ENCODE measurements at places on chromosomes 16 and 17. TPM values are rescaled to one million over a fixed set of nuclear protein-coding genes. Genes with fewer than 3 reads are reported as not detected.

Gene ZNRF1
- total RNA-seq: 17.5 TPM

Gene CSH2
- total RNA-seq: not detected

Gene KRTAP4-3
- total RNA-seq: not detected

DNA sequence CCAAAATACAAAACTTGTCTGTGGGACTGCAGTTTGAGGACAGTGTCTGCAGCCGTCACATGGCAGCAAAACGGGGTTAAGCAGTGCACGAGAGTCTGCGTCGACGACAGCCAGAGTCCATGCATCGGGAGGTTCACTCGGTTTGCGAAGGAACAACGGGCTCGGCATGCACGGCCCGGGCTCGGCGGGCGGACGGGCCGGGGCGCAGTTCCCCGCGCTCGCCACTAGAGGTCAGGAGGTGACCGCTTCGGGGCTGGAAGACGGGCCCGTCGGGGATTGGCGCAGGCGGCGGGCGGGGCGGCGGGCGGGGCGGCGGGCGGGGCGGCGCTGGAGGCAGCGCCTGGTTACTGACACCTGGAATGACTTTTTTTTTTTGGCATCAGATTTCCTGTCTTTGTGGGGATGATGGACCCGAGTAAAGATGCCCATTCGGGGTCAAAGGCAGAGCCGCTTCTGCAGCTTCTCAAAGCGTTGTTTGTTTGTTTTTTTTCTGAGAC lies 6.5 kb downstream of the SCGB1C2 start:
- peak; percentile 85 for DNase-seq

Gene CCDC144A
- 4.7 TPM for total RNA-seq

Gene CCL2
- 36.8 TPM for total RNA-seq

DNA sequence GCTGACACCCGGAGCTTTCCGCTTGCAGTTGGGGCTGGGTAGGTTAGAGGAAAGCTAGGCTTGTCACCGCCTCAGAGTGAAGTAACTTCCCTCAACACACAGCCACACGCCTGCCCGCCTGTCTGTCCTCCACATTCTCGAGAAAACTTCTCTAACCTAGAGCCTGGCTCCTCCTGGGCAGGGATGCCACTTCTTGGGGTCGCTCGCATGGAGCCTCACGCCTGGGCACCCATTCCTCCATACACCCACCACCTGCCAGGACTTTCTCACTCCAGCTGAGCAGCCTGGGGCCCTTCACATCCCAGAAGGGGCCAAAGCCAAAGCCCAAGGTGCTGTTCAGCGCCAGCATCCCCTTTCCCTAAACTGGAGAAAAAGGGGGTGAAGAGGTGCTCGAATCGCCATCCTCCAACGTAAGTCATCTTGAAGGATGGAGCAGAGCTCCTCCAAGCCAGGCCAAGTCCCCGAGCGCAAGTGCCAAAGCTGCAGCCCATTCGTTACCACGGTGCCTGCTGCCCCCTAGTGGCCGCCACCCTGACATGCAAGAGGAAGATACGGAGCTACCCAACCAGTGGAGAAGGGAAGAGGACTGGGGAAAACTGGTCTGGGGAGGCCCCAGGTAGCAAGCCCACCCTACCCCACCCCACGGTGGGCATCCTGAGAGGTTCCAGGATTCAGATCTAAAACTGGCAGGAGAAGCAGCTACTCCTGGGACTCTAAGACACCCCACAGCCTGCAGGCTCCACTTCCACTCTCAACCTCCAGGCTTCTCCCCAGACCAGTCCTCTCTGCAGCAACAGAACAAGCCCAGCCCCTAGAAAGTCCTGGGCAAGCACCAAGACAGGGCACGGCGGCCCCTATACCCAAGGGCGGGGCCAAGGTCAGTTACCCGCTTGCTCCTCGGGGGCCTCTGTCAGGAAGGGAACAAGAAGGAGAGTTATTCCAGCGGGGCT lies 63.1 kb downstream of the MYO18A start:
- DNase-seq: peak; percentile 84

GRCh38 chr17:81967533-81968395 lies 6.8 kb upstream of the NOTUM start:
- peak; percentile 77 for DNase-seq

Gene OXLD1
- 20.9 TPM for total RNA-seq

- peak; percentile 74 for DNase-seq
These were observed 260.1 kb downstream of the PARN start for GRCh38 chr16:14369734-14370598.

DNA sequence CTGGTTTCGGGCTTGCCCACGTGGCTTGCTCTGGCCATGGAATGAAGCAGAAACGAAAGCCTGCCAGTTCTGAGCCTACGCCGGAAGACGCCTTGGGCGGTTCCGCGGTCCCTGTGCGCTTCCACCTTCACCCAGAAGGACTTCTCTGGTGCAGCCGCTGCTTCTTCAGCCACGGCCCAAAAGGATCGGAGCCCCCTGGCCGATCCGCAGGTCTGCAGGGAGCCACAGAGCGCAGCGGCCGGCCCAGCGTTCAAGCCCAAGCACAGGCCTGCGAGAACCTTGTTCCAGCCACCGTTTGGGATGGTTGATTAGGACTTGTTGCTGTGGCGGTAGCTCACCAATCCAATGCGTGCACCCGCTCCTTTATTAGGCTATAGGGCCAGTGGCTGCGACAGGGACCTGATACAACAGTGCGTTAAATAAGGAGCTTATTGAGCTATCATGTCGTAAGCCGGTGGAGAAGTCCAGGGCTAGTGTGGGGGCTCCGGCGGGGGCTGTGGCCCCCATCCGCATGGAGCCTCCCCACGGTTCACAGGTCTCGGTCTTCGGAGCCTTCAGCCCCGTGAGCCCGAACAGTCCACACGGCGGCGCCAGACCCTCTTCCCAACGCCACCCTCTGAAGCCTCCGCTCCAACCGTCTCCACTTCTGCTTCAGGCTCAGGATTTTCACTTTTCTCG lies 10.2 kb upstream of the MPP2 start:
- DNase-seq: peak; percentile 51

Gene PRSS8
- total RNA-seq: 0.21 TPM

DNA sequence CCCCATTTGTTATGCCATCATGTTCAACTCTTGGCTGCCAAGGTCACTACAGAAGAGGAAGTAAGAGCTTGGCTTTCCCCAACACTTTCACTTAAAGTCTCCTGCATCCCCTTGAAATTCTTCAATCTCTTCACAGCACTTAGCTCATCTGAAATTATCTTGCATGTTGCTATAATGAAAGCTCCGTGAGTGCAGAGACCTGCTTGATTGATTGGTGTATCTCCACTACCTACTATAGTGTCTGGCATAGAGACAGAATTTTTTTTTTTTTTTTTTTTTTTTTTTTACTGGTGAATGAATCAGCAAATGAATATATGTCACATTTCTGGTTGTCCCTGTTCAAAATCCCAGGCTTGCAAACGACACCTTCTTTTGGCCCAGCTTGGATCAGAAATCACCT lies 1.9 kb upstream of the SDR42E1 start:
- no peak for DNase-seq

- DNase-seq: no peak
These were observed 140.2 kb downstream of the AATF start for GRCh38 chr17:37088913-37089312.

DNA sequence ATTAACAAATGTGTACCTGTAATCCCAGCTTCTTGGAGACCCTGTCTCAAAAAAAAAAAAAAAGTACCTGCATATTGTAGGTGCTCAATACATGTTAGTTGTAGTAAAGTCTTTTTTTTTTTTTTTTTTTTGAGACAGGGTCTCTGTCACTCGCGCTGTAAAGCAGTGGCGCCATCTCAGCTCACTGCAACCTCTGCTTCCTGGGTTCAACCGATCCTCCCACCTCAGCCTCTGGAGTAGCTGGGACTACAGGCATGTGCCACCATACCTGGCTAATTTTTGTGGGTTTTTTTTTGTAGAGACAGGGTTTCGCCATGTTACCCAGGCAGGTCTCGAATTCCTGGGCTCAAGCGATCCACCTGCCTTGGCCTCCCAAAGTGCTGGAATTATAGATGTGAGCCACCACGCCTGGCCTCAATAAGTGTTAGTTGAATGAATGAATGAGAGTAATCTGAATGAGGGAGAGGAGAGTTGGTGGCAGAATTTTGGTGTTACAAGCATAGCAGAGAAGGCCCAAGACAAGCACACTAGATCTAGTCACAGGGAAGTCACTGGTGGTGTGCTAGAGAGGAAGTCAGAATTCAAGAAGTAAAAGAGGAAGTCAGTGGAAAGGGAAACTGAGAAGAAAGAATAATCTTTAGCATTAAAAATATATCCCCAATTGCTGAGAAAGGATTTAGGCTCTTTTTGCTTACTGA lies 9.4 kb upstream of the MYL4 start:
- no peak for DNase-seq

Gene UMOD
- total RNA-seq: not detected

DNA sequence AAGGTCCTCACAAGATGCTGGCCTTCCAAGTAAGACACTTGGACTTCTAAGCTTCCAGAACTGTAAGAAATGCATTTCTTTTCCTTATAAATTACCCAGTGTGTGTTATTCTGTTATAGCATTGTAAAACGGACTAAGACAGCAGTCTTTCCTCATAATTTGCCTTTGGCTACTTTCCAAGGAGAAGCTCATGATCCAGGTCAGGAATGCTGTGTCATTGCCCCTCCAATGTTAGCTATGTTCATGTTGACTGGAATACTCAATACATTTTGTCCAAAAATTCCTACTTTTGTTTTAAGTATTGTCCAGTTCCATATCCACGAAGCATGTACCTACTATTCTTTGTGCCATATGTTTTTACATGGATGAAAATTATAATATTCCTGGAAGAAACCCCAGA lies 234.6 kb downstream of the HS3ST3A1 start:
- no peak for DNase-seq

Gene KCNH6
- not detected for total RNA-seq

Gene ITGA2B
- total RNA-seq: 2.7 TPM

Gene TNP2
- total RNA-seq: not detected

Gene NGFR
- total RNA-seq: 31.1 TPM

GRCh38 chr17:77408284-77408683 lies 267.5 kb downstream of the SEC14L1 start:
- DNase-seq: no peak

- DNase-seq: no peak
These were observed 42.4 kb downstream of the TMEM235 start for GRCh38 chr17:78273813-78274212.

GRCh38 chr17:19766421-19767270 lies 18.5 kb upstream of the ALDH3A1 start:
- DNase-seq: peak; percentile 86

- DNase-seq: no peak
These were observed 142.5 kb downstream of the CMIP start for GRCh38 chr16:81586977-81587625.

DNA sequence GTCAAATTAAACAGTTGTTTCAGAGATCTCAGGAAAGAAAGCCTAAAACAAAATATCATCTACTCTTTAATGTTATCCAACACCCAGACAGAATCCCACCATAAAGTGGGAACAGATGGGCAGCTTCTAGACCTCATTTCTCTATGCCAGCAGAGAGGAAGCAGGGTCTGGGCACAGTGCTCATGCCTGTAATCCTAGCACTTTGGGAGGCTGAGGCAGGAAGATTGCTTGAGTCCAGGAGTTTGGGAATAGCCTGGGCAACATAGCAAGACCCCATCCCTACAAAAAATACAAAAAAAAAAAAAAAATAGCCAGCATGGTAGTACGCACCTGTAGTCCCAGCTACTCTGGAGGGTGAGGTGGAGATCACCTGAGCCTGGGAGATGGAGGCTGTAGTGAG lies 13.5 kb upstream of the ZNF652 start:
- no peak for DNase-seq

GRCh38 chr16:66612422-66612821 lies 7.9 kb downstream of the CMTM3 start:
- no peak for DNase-seq

DNA sequence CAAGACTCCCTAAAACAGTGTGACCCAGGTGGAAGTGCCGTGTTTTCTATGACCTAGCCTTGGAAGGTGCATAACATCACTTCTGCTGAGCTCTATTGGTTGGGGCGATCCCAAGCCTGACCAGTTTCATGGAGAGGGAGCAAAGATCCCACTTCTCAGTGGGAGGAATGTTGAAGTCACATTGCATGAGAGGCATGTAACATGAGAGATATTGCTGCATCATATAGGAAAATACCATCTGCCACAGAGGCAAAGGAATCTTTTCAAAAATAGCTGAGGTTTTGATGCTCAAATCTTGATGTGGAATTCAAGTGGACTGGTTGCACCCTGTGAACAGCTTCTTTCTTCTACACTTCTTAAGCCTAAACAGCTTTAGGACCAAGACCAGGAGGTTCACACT lies 56.4 kb upstream of the NLRP1 start:
- no peak for DNase-seq

GRCh38 chr17:38498353-38498752 lies 70.1 kb downstream of the ARHGAP23 start:
- DNase-seq: no peak

GRCh38 chr16:70688246-70688742 lies 2.4 kb upstream of the MTSS2 start:
- DNase-seq: no peak

Gene NPTX1
- total RNA-seq: not detected

DNA sequence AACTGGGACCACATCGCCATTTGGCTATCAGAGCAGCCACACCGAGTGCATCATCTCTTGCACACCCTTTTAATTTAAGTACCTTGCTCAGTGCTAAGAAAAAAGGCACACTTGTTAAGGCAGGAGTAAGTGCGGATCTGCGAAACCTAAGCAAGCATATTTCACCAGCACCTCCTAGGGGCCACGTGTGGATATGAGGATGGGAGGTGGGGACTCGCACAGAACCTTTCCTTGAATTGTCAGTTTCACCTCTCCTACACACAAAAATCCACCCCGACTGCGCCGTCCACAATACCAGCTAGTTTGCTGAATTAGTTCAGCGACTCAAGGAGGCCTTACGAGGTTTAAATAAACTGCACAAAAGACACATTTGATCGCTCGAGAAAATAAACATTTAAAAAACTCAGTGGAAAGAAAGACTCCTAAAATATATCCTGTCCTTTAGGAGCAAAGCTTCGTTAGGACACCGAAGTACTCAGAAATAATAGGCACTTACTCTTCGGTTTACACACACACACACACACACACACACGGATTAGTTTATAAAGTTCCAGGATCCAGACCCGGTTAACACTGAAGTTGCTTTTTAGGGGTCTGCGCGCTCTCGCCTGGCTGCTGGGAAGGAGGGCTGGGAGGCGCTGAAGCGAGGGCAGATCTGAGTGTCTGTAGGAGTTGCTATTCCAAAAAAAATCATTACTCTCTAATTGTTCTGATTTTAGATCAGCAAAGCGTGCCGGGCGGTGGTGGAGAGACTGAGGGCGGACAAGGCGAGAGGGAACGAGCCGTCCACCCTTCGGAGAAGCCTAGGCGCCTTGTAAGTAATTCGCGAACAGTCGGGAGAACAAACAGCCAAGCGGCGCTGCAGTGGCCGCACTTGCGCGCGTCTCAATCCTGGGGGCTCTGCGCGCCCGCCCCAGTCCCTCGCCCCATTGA lies 1.0 kb upstream of the KCNJ2 start:
- DNase-seq: peak; percentile 58

- no peak for DNase-seq
These were observed 1.2 kb upstream of the NFATC3 start for GRCh38 chr16:68083861-68084503.

Gene GRIN2C
- 38.8 TPM for total RNA-seq

Gene MMD
- total RNA-seq: 26.8 TPM

DNA sequence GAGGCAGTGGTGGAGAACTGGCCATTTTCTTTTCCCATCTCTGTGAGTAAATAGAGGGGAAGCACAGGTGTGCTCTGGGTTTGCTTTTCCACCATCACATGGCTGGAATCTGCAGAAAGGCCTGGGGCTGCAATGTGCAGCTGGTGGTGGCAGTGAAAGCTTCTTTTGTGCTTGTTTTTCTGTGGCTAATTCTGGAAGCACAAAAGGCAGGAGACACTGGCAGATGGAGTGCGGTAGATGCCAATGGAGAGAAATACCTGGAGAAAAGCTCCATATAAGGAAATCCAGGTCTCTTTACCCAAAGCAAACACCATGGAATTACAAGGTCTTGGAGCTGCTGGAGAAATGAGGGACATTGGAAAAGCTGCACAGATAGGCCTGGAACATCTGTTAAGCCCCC lies 146.9 kb downstream of the HAPSTR1 start:
- no peak for DNase-seq

All from left cardiac atrium (tissue), 4 donors.